ENCODE measurements at places on chromosomes 11 and 22. TPM values are rescaled to one million over a fixed set of nuclear protein-coding genes. Genes with fewer than 3 reads are reported as not detected.

The VSIG2 gene
- total RNA-seq: not detected

The MAJIN gene
- total RNA-seq: not detected

- DNase-seq: peak; percentile 70
Measured at GRCh38 chr11:72223615-72224563, 678 bp upstream of the INPPL1 start.

The MGAT3 gene
- total RNA-seq: not detected

- DNase-seq: no peak
Measured at GRCh38 chr11:129273944-129274711, 82.0 kb upstream of the ARHGAP32 start.

GRCh38 chr22:39612811-39613548 is 42.4 kb downstream of the CACNA1I start:
- DNase-seq: no peak

The GLYAT gene
- 0.60 TPM for total RNA-seq

DNA sequence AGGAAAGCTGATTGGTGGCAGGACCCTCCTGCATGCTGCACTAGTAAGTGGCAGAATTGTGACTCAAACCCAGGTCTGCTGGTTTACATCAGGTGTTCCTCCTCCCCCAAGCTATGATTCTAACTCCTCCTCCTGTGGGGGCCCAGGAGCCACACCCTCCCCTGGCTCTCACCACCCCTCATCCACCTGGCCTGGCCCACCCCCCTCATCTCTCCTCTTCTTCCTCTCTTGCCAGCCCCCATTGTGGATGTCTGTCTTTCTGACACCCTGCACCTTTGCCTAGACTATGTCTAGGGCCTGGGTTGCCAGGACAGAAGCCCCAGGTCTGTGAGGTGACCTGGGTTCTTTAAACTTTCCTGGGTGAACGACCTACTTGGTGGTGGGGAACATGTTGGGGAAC is 59.9 kb downstream of the GRIK4 start:
- no peak for DNase-seq

DNA sequence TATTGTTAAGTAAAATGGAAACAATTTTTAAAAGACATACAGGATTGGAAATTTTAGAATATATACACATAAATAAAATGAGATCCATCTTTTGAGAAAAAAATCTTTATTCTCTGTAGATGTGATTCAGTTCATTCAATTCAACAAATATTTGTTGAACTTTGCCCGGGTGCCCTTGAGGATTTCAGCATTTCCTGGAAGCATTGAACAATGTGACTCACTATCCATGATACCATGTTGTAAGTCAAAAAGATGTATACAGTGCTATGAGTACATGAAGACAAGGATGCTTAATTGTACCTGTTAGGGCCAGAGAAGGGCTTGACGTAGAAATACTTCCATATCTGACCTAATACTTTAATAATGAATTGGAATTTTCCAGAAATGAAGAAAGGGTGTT is 353.7 kb downstream of the METTL15 start:
- DNase-seq: no peak

DNA sequence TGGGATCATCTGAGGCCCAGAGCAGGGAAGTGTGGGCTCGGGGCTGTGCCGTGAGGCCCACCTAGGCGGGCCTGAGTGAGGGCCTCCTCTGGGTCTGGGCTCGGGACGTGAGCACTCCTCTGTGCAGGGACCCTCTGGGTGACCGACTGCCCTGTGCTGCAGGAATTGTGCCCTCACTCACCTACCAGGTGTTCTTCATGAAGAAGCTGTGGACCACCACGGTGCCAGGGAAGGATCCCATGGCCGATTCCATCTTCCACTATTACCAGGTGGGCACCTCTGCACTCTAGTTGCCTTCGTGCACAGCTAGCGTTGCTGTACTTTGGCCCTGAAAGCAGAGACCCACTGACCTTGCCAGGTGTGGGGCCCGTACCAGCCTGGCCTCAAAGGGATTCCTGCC is 80.5 kb downstream of the MYO7A start:
- no peak for DNase-seq

The PGA5 gene
- not detected for total RNA-seq

- DNase-seq: no peak
Measured at GRCh38 chr22:36106910-36107309, 53.6 kb downstream of the APOL3 start.

DNA sequence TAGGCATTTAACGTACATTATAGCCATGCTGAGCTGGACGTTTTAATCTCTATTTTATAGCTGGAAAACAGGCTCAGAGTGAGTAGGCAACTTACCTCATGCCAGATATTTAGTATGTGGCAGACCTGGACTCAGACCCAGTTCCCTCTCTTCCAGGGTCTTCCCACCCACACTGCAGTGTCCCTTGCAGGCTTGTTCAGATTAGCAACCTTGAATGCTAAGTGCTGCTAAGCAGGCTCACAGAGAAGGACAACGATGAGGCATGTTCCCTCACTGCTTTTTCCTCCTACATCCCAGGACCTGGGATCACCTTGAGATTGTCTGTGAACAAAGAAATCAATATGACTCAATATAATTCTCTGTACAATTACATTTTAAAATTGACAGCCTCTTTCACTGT is 65.6 kb downstream of the NCAM1 start:
- DNase-seq: no peak

The OSM gene
- not detected for total RNA-seq

The C11orf16 gene
- not detected for total RNA-seq

- DNase-seq: no peak
Measured at GRCh38 chr11:3854660-3854976, 846 bp upstream of the STIM1 start.

DNA sequence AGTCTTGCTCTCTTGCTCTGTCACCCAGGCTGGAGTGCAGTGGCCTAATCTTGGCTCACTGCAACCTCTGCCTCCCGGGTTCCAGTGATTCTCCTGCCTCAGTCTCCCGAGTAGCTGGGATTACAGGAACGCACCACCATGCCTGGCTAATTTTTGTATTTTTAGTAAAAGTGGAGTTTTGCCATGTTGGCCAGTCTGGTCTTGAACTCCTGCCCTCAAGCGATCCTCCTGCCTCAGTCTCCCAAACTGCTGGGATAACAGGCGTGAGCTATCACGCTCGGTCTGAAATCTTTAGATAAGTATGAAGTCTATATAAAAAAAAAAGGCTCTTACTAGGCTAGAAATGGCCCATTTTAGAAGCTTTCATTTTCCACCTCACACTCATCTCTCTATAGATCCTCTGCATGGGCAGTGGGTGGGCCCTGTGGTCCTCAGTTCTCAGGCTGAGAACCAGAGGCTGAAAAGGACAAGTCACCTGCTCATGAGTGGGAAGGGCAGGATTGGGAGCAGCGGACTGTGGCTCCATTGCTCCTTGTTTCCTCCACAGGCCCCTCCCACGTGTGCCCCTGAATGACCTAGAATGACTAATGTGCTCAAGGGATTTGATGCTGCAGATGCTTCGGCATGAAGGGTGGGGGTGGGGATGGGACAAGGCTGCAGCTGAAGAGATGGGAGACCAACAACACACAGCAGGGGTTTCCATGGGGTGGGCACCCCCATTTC is 19.8 kb upstream of the PRAME start:
- DNase-seq: peak; percentile 69

The BRD1 gene
- 8.2 TPM for total RNA-seq

GRCh38 chr11:104812103-104812788 is 86.0 kb downstream of the CASP12 start:
- no peak for DNase-seq

DNA sequence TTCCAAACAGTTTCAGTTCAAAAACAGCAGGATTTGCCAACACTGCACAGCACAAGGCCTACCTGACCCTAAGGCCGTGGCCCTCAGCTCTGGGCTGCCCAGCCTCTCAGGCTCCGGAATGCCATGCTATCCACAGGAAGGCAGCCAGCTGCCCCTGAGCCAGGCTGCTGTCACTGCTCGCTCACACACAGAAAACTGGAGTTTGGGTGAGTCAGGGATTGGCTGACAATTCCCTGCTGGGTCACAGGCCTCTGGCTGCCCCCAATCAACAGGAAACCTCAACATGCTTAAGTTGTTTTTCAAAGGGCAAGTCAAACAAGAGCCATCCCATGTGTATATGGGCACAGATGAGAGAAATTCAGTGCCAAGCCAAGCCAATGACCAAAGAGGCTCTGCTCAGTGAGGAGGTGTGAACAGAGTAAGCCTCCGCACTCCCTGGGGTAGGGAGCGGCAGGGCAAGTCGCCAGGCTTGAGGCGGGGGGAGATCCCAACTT is 50.2 kb downstream of the RPL27A start:
- peak; percentile 92 for DNase-seq

- DNase-seq: peak; percentile 58
Measured at GRCh38 chr11:19453651-19454257, 213.0 kb upstream of the E2F8 start.

The SLC22A8 gene
- total RNA-seq: not detected

The ACR gene
- not detected for total RNA-seq

- DNase-seq: peak; percentile 68
Measured at GRCh38 chr11:64241491-64242374, 838 bp downstream of the FKBP2 start.

GRCh38 chr11:134497586-134497985 is 85.5 kb upstream of the B3GAT1 start:
- DNase-seq: no peak

GRCh38 chr11:69542314-69543168 is 61.1 kb downstream of the LINC01488 start:
- peak; percentile 85 for DNase-seq

The TMEM191B gene
- total RNA-seq: not detected

- no peak for DNase-seq
Measured at GRCh38 chr11:47396049-47396320, 12.4 kb upstream of the SLC39A13 start.

DNA sequence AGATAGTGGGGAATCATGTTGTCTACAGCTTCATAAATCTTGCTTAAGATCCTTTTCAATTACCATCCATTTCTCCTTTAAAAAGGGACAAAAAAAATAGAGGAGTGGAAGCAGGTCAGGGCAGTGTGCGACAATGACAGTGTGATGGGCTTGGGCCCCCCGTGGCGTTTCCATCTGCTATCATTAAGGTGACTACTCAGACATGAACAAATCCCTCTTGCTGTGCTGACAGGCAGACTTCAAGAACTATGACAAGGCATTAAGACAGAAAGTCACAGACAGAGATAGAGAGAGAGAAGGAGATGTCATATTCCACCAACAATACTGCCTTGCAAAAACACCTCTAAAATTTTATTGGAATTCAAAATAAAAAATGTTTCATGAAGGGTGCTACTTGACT is 263.2 kb downstream of the DCDC1 start:
- no peak for DNase-seq

The SERPING1 gene
- 0.48 TPM for total RNA-seq

DNA sequence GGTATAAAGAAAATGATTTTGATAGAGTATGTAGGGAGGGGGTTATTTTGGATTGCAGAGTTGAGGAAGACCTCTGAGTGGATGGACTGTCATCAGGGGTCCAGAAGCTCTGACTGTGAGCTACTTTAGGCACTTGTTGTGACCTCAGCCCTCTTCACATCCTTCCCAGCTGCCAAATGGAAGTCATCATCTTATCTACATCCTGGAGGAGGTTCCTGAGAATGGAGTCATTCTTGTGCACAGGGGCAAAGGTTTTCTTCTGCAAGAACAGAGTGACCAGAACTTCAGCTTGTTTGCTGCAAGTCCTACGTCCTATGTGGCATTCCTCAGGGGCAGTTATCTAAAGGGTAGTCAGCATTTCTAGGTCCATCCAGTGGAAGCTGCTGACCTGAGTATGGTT is 393.8 kb downstream of the AASDHPPT start:
- DNase-seq: no peak

DNA sequence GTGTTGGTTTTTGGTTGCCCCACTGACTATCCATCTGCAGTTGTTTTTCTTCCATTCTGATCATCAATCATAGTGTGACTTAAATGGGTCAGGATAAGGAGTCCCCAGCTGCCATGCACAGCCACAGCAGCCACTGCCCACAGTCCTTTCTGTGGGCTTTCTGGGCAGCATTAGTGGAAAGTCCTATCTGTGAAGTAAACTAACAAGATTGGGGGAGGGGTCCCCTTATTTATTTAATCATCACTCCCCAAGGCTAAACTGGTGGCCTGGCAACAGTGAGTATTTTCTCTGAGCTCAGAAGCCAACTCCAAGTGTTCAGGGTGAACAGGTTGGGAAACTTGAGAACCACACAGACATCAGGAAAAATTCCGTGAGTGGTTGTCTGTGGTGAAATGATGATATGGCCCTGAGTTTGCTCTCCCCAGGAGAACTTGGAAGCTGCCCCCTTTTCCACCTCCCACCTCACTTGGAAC is 145.0 kb downstream of the CCDC34 start:
- DNase-seq: peak; percentile 89

The CASP5 gene
- total RNA-seq: not detected

- DNase-seq: no peak
Measured at GRCh38 chr22:49547751-49548239, 279.9 kb downstream of the BRD1 start.

- DNase-seq: peak; percentile 50
Measured at GRCh38 chr11:88345408-88345807, 7.9 kb upstream of the CTSC start.

- peak; percentile 37 for DNase-seq
Measured at GRCh38 chr11:88555829-88556202, 218.3 kb upstream of the CTSC start.

The CDCA5 gene
- 41.7 TPM for total RNA-seq

GRCh38 chr11:111541254-111542061 is 938 bp downstream of the LAYN start:
- DNase-seq: no peak

DNA sequence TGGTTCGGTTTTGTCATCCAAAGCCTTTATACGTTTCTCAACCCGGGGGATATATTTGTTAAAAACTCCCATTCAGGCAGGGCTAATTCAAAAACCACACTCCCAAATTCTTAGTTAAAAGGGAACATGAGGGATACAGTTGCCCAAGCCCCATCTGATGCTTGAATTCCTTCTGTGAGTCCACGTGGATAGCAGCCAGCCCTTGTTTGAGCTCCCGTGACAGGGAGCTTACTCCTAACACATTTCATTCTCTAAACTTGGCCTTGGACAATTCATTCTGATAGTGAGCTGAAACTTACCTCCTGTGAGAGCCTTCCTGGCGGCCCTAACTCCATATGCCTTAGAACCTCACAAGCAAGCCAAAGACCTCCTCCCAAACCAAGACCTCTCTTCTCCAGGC is 357.5 kb downstream of the TENM4 start:
- peak; percentile 65 for DNase-seq

DNA sequence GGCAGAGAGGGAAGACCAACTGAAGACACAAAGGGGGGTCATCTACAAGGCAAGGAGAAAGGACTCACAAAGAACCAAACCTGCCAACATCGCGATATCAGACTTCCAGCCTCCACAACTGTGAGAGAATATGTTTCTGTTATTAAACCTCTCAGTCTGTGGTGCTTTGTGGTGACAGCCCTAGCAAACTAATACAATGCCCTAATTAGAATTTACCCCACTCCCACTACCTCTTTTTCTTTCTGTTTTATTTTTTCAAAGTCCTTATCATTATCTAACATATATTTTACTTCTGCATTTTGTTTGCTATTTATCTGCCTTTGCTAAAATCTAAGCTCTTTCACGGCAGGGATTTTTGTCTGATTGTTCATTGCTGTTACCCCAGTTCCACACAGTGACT is 2.5 kb upstream of the OR52D1 start:
- no peak for DNase-seq
